A375 (cell line): ENCODE measurements at places on chromosomes 1 and 21. TPM values are rescaled to one million over a fixed set of nuclear protein-coding genes. Genes with fewer than 3 reads are reported as not detected.

CRB1 gene
- 0.27 TPM in 1 of 2 replicates, not detected in the other for total RNA-seq

LRRC38 gene
- total RNA-seq: not detected in 2 replicates

KRTAP11-1 gene
- total RNA-seq: not detected in 2 replicates

S100A3 gene
- total RNA-seq: 13.9 and 14.8 TPM in 2 replicates

HSPB7 gene
- total RNA-seq: not detected in 2 replicates

SYCP1 gene
- not detected in 2 replicates for total RNA-seq

LCE1F gene
- total RNA-seq: not detected in 2 replicates

NPHS2 gene
- total RNA-seq: 0.19 TPM in 1 of 2 replicates, not detected in the other

KDF1 gene
- total RNA-seq: not detected in 2 replicates

RIPPLY3 gene
- total RNA-seq: not detected in 2 replicates

ANGPTL3 gene
- total RNA-seq: not detected in 2 replicates

S100A7 gene
- not detected in 2 replicates for total RNA-seq

XCL1 gene
- 0.49 and 0.98 TPM in 2 replicates for total RNA-seq

ATP1A4 gene
- total RNA-seq: not detected in 2 replicates

B3GALT2 gene
- total RNA-seq: 2.1 and 3.3 TPM in 2 replicates

IVL gene
- total RNA-seq: 0.08 TPM in 1 of 2 replicates, not detected in the other

OR2T11 gene
- not detected in 2 replicates for total RNA-seq

FCER1A gene
- total RNA-seq: not detected in 2 replicates
